Activated T-helper 1 cell treated with anti-CD3 and anti-CD28 coated beads, Interleukin-12 subunit alpha, Interleukin-12 subunit beta, Interleukin-2, Interleukin-4 antibody, amounts not matched to agents 30 ng/mL and 10 ng/mL and 1 ng/mL, durations not matched to agents 14 hours and 24 hours and 36 hours (primary cell): ENCODE measurements at places on chromosomes 5 and 9. TPM values are rescaled to one million over a fixed set of nuclear protein-coding genes. Genes with fewer than 3 reads are reported as not detected.

DNA sequence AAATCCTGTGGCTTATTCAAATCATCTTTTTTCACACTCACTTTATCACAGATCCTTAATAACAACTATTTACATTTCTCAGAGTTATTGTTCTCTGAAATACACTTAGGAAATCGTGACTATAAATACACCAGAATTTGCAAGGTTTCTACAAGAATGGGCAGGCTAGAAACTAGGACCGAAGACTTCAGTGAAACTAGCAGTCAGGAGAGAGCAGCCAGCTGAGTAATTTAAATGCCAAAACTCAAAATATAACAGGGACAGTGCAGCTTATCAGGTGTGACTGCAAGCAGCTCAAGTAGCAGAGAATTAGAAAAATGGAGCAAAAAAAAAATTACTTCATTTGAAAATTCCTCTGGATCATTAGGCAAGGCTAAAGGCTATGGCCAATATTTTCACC lies 719.3 kb upstream of the ZNF608 start:
- DNase-seq = no peak

DNA sequence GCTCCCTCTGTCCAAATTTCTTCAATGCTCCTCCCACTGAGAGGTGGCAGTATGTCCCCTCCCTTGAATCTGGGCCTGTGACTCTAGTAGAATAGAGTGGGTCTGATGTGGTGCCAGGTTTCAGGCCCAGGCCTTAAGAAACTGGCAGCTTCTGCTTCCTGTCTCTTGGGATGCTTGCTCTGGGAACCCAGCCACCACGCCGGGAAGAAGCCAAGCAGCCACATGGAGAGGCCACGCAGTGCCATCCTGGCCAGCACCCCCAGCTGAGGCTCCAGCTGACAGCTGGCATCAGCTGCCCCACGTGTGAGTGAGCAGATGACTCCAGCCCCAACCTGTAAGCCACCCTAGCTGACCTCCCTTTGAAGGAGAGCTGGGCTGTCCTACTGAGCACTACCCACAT lies 7.3 kb upstream of the TSPAN17 start:
- no peak for DNase-seq

GRCh38 chr5:157616785-157617184 lies 35.5 kb downstream of the SOX30 start:
- DNase-seq = no peak

DNA sequence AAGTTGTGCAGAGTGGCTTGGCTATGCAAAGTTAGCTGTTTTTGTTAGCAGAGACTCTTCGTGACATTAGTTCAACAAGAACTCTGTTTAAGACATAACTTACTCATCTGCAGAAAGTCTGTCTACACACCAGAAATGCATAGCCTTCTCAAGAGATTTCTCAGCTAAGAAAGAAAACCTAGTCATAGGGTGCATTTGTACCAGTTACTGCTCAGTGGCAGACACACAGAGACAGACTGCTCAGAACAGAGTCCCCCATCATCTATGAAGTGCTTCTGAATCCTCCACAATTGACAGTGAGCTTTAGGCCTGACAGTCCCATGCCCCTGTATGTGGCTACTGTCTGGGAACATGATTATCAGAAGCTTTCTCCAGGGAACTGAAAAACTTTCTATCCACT lies 56.1 kb upstream of the IFNK start:
- no peak for DNase-seq

IL7R gene
- total RNA-seq = 47.2 and 50.8 TPM in 2 replicates

ORM1 gene
- not detected in 2 replicates for total RNA-seq
